Prostate gland (tissue), 2 donors: ENCODE measurements at places on chromosomes 4 and X. TPM values are rescaled to one million over a fixed set of nuclear protein-coding genes. Genes with fewer than 3 reads are reported as not detected.

The PALLD gene
- total RNA-seq, result 252 TPM

The SYP gene
- 0.55 TPM for total RNA-seq

The SSX4 gene
- 0.91 TPM for total RNA-seq

The FIP1L1 gene
- 41.0 TPM for total RNA-seq

The BEX5 gene
- 3.2 TPM for total RNA-seq

The FREM3 gene
- total RNA-seq, result not detected

The KIAA1210 gene
- total RNA-seq, result 234 TPM

The NWD2 gene
- total RNA-seq, result not detected

The ENAM gene
- total RNA-seq, result 0.09 TPM

The CYBB gene
- 7.9 TPM for total RNA-seq

The ZBTB33 gene
- 20.5 TPM for total RNA-seq

The ZNF182 gene
- total RNA-seq, result 6.5 TPM

The TGIF2LX gene
- 1.6 TPM for total RNA-seq

The XK gene
- 3.2 TPM for total RNA-seq

The CT45A10 gene
- 13.8 TPM for total RNA-seq

The EGFL6 gene
- not detected for total RNA-seq

GRCh38 chr4:6783111-6783981 is 819 bp downstream of the KIAA0232 start:
- H3K4me3 ChIP-seq, result peak overlapping the region; percentile 98
- H3K27me3 ChIP-seq, result no peaks in the 10 kb centered on the region
- H3K27ac ChIP-seq, result peak overlapping the region; percentile 100
- peaks cover 29% of the 10 kb centered on the region for H3K4me1 ChIP-seq
- peak; percentile 91 for DNase-seq

GRCh38 chr4:20046931-20047677 is 204.6 kb upstream of the SLIT2 start:
- H3K4me3 ChIP-seq, result no peak overlapping the region
- no peak for DNase-seq
- no peaks in the 10 kb centered on the region for H3K36me3 ChIP-seq
- H3K27ac ChIP-seq, result no peak overlapping the region

- no peak for DNase-seq
- H3K4me1 ChIP-seq, result no peaks in the 10 kb centered on the region
- no peaks in the 10 kb centered on the region for H3K27me3 ChIP-seq
Observed at GRCh38 chrX:143027275-143027674, 1.5 kb downstream of the SPANXN4 start.

DNA sequence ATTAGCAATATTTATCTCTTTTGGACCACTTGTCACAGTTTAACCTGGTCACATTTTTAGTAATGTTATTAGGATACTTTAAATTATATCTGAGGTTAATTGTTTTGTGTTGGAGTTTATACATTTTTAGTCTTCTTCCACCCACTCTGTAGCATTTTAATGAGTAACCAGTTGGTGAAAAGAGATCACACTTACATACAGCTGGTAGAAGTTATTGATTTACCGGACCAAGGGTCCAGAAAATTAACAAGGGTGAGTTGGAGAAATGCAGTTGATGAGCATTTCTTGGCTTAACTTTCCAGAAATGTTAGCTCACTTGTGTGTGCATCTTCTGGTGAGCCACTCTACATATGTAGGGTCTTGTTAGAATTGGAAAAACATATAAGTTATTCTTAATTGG is 219.6 kb downstream of the GRXCR1 start:
- H3K27me3 ChIP-seq, result no peaks in the 10 kb centered on the region
- no peaks in the 10 kb centered on the region for H3K36me3 ChIP-seq
- H3K27ac ChIP-seq, result no peak overlapping the region
- no peak overlapping the region for H3K4me3 ChIP-seq
- DNase-seq, result no peak

- H3K36me3 ChIP-seq, result no peaks in the 10 kb centered on the region
- no peak overlapping the region for H3K4me3 ChIP-seq
- no peaks in the 10 kb centered on the region for H3K27me3 ChIP-seq
Observed at GRCh38 chrX:52979993-52980392, 21.7 kb upstream of the FAM156A start.

- no peak overlapping the region for H3K4me3 ChIP-seq
- H3K4me1 ChIP-seq, result no peaks in the 10 kb centered on the region
- H3K36me3 ChIP-seq, result no peaks in the 10 kb centered on the region
- no peak overlapping the region for H3K27ac ChIP-seq
- H3K27me3 ChIP-seq, result no peaks in the 10 kb centered on the region
Observed at GRCh38 chr4:180219080-180219479, 2024.1 kb upstream of the TENM3 start.

DNA sequence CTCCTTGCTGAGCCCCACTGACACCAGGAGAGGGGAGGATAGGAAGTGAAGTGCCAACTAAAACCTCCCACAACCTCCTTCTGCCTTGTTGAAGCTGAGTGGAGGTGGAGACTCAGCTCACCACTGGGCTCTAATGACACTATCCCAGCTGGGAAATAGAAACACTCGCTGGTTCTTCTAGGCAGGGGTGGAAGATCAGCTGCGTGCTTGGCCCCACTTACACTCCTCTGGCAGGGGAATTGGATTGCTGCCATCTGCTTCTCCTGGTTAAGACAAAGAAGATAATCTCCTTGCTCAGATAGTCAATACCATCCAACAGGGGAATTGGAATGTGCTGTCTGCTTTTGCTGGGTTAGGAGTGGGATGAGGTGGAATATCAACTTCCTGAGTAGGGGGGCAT is 392.5 kb downstream of the ZNF674 start:
- no peaks in the 10 kb centered on the region for H3K36me3 ChIP-seq
- no peak overlapping the region for H3K27ac ChIP-seq
- DNase-seq, result no peak
- H3K4me1 ChIP-seq, result no peaks in the 10 kb centered on the region

DNA sequence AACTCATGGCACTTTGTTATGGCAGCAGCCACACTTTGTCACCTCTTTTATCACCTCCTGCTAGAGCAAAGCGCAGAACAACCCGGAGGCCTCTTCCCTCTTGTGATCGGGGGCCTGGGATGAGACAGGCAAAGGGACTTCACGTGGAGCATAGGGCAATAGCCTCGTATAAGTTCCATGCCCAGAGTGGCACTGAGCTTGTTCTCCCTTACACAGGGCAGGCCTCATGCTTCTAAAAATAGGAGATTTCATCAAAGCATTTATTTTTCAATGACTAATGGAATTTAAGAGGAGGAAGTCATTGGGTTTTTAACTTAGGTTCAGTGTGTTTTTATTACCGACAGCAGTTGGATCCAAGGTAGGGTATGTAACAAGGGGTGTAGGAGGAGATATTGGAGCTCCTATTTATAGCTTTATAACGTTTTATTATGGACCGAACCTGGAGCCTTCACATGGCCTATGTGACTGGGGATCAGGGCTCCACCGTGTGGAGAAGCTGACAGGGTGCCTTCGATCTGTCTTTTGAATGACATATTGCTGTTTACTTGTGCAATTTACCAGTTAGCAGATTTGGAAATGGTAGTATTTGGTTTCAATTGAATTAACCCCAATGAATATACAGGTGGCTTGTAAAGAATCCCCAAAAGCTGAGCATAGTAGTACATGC is 93.8 kb downstream of the SLC2A9 start:
- H3K36me3 ChIP-seq, result no peaks in the 10 kb centered on the region
- no peak overlapping the region for H3K4me3 ChIP-seq
- H3K27ac ChIP-seq, result no peak overlapping the region
- H3K27me3 ChIP-seq, result no peaks in the 10 kb centered on the region
- H3K4me1 ChIP-seq, result no peaks in the 10 kb centered on the region

GRCh38 chr4:154593868-154594267 is 3.3 kb upstream of the FGA start:
- no peak overlapping the region for H3K27ac ChIP-seq
- no peak overlapping the region for H3K4me3 ChIP-seq
- H3K4me1 ChIP-seq, result no peaks in the 10 kb centered on the region

DNA sequence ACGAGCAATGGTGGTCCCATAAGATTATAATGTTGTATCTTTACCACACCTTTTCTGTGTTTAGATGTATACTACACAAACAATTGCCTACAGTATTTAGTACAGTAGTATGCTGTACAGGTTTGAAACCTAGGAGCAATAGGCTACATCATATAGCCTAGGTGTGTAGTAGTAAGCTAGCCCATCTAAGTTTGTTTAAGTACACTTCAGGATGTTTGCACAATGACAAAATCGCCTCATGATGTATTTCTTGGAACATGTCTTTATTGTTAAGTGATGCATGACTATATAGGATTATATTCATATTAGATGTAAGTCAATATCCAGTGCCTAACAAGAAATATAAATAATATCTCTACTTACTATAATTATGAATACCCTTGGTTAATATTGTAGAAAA is 104.6 kb downstream of the SLC10A6 start:
- no peaks in the 10 kb centered on the region for H3K27me3 ChIP-seq
- no peaks in the 10 kb centered on the region for H3K4me1 ChIP-seq
- H3K27ac ChIP-seq, result no peak overlapping the region
- DNase-seq, result no peak
- H3K4me3 ChIP-seq, result no peak overlapping the region

DNA sequence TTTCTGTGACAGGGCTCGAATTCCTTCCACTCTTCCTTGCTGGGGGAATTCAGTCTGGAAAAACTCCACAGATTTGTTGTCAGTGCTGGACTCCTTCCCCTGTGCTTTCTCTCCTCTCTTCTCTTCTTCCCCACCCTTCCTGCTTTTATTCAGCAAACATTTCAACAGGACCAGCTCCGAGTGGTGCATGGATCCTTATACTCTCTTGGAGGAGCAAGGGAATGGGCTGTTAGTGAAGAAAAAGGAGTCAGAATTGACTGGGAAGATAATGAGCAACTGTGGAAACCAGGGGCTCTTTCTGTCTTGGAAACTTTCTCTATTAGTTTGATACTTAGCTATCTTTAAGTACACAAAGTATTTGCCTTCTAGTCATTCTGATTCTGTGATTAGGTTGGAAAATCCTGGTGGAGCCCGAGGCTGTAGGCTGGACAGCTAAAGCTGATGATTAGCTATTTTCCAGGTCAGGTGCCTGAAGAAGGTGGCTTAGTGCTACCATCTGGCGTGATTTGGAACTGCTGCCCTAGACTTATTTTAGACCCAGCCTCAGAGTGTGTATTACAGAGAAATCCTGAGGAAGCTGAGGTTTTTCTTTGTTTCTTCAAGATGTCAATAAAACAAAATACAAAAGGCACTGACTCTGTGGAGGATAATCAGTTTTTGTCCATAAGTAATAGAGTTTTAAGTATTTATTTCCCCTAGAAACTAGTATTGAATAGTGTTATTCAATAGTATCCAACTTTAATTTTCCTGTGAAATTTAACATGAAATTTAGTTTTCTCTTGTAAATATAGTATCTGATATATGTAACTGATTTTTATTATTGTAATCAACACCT is 38.4 kb downstream of the NAP1L5 start:
- peak; percentile 58 for DNase-seq
- H3K27me3 ChIP-seq, result no peaks in the 10 kb centered on the region
- peak overlapping the region; percentile 56 for H3K27ac ChIP-seq
- H3K4me1 ChIP-seq, result peaks cover 4% of the 10 kb centered on the region
- H3K36me3 ChIP-seq, result no peaks in the 10 kb centered on the region

GRCh38 chr4:81698538-81699296 is 227.0 kb upstream of the RASGEF1B start:
- no peaks in the 10 kb centered on the region for H3K4me1 ChIP-seq
- H3K36me3 ChIP-seq, result no peaks in the 10 kb centered on the region
- no peaks in the 10 kb centered on the region for H3K27me3 ChIP-seq
- no peak overlapping the region for H3K4me3 ChIP-seq
- no peak overlapping the region for H3K27ac ChIP-seq
- DNase-seq, result no peak

DNA sequence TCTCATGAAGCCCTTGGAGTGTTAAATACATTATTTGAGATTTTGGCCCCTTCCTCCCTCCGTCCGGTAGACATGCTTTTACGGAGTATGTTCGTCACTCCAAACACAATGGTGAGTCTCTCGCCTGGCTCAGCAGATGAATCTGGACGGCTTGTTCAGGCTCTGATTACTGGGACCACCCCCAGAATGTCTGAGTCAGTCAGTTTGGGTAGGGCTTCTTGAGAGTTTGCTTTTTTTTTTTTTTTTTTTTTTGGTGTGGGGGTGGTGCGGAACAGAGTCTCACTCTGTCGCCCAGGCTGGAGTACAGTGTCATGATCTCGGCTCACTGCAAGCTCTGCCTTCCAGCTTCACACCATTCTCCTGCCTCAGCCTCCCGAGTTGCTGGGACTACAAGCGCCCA is 62.4 kb upstream of the MSANTD1 start:
- no peak overlapping the region for H3K4me3 ChIP-seq
- H3K36me3 ChIP-seq, result peaks cover 8% of the 10 kb centered on the region
- DNase-seq, result no peak
- no peaks in the 10 kb centered on the region for H3K27me3 ChIP-seq

DNA sequence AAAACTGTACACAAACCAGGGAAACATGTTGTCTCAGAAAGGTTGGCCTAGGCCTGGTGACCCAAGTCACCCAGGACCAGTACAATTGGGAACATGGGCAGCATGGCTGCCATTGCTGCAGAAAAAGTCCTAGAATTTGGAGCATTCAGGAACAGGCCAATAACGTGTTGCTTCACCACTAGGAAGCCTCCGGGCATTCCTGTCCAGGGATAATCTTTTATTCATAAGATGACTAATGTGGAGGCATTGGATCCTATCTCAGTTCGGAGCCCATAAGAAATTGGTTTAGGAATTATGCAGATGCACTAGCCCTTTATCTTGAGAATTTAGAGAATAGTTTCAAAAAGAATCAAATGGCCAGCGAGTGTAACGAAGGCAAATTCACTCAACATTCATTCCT is 242.8 kb upstream of the NDST4 start:
- H3K4me3 ChIP-seq, result no peak overlapping the region
- no peaks in the 10 kb centered on the region for H3K27me3 ChIP-seq
- H3K27ac ChIP-seq, result no peak overlapping the region
- no peaks in the 10 kb centered on the region for H3K36me3 ChIP-seq

DNA sequence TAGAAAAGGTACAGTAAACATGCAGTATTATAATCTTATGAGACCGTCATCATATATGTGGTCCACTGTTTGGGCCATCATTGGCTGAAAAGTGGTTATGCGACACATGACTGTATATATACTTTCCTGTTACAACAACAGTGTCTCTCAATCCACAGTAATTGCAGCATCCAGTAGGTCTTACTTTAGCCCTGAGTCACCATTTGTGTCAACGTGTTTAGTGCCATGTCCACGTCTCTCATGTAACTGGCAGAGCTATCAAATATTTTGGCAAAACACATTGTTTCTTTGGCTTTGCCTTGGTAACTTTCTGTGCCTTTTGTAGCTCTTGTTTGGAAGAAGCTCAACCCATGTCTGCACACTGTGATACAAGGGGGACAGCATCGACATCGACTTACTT is 73.8 kb downstream of the CD38 start:
- no peak overlapping the region for H3K4me3 ChIP-seq
- H3K27ac ChIP-seq, result no peak overlapping the region
- H3K36me3 ChIP-seq, result no peaks in the 10 kb centered on the region
- H3K4me1 ChIP-seq, result no peaks in the 10 kb centered on the region

GRCh38 chrX:136780241-136780640 is 491 bp downstream of the ARHGEF6 start:
- H3K27me3 ChIP-seq, result no peaks in the 10 kb centered on the region
- no peak overlapping the region for H3K27ac ChIP-seq
- no peaks in the 10 kb centered on the region for H3K36me3 ChIP-seq
- no peak overlapping the region for H3K4me3 ChIP-seq
- H3K4me1 ChIP-seq, result no peaks in the 10 kb centered on the region
